Thoracic aorta endothelial cell (primary cell): ENCODE measurements at places on chromosomes 1 and 21. TPM values are rescaled to one million over a fixed set of nuclear protein-coding genes. Genes with fewer than 3 reads are reported as not detected.

Gene DPM3
- total RNA-seq: 23.7 and 37.9 TPM in 2 replicates

Gene HSD3B1
- total RNA-seq: not detected in 2 replicates

Gene PTPRU
- 1.3 and 5.0 TPM in 2 replicates for total RNA-seq

Gene SPATC1L
- 6.7 and 8.5 TPM in 2 replicates for total RNA-seq

Gene C8A
- not detected in 2 replicates for total RNA-seq

Gene AMY1B
- total RNA-seq: not detected in 2 replicates

Gene NIBAN1
- 12.2 and 14.9 TPM in 2 replicates for total RNA-seq

Gene RUSC1
- 13.7 and 19.6 TPM in 2 replicates for total RNA-seq

Gene WNT2B
- total RNA-seq: 3.1 and 3.4 TPM in 2 replicates

Gene NEK2
- total RNA-seq: 28.3 and 46.2 TPM in 2 replicates

Gene OR2L8
- not detected in 2 replicates for total RNA-seq

Gene OLFML2B
- total RNA-seq: 0.29 and 0.40 TPM in 2 replicates

Gene SMIM34
- total RNA-seq: not detected in 2 replicates

Gene CTXND2
- not detected in 2 replicates for total RNA-seq

Gene B3GALT2
- not detected in 2 replicates for total RNA-seq

Gene FMO1
- not detected in 2 replicates for total RNA-seq

Gene ACKR1
- 0.13 and 0.43 TPM in 2 replicates for total RNA-seq

Gene FCGR2B
- not detected in 2 replicates for total RNA-seq

Gene CDC7
- 12.5 and 16.6 TPM in 2 replicates for total RNA-seq

Gene ALPL
- total RNA-seq: not detected in 2 replicates

Gene S100B
- total RNA-seq: not detected in 2 replicates

Gene SEMA4A
- 0.80 and 1.0 TPM in 2 replicates for total RNA-seq

Gene RNU1-3
- total RNA-seq: under 0.01 TPM in 2 replicates

Gene CNIH3
- total RNA-seq: 0.72 and 1.6 TPM in 2 replicates

Gene CD160
- not detected in 2 replicates for total RNA-seq

Gene CCDC27
- total RNA-seq: not detected in 2 replicates

Gene FBLIM1
- 410 and 466 TPM in 2 replicates for total RNA-seq

Gene ANGEL2
- 53.1 and 60.2 TPM in 2 replicates for total RNA-seq

Gene PRRX1
- 4.4 and 11.6 TPM in 2 replicates for total RNA-seq

Gene KRTAP20-3
- total RNA-seq: not detected in 2 replicates

Gene ST6GALNAC3
- total RNA-seq: 39.0 and 62.1 TPM in 2 replicates

Gene PALMD
- 76.2 and 127 TPM in 2 replicates for total RNA-seq
